ENCODE measurements at places on chromosomes 2 and 18.

- no peak for DNase-seq
Observed at GRCh38 chr2:120267348-120267747, 14.7 kb downstream of the RALB start.

GRCh38 chr2:102707796-102708695, 53.8 kb upstream of the TMEM182 start:
- no peak for DNase-seq

- no peak for DNase-seq
Observed at GRCh38 chr2:160371251-160372009, 122.2 kb downstream of the RBMS1 start.

- no peak for DNase-seq
Observed at GRCh38 chr2:24929230-24929629, 9.2 kb upstream of the ADCY3 start.

DNA sequence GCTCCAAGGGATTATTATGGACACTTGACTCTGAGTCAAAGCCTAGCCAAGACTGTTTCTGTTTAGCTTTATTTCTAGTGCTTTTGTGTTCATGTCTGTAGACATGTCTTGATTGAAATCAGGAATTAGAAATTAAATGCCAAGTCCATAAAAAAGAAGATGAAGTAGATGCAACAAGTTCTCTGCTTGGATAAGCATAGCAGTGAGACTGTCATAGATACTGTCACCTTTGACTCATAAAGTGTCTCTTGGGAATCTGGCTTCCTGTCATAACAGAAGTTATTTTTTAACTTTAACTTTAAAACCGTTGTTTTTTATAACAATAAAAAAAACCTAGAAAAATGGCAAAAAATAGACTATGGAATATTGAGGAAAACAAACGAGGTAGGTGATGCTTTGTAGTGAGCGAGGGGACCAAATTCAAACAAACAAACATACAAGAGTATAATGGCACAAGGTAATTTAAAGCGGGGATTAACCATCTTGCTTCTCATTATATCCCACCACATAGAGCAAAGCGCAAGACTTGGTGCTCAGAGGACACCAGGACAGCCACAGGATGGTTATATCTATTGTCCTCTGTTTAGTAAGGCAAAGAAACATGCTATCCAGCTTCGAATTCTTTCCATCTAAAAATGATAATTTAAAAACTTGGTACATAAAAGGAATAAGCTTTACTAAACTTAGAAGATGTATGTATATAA, 64.6 kb downstream of the CD226 start:
- no peak for DNase-seq

GRCh38 chr2:62992561-62992960, 58.1 kb upstream of the OTX1 start:
- DNase-seq, result no peak

- DNase-seq, result no peak
Observed at GRCh38 chr2:169818241-169818640, 6.5 kb downstream of the METTL5 start.

- DNase-seq, result no peak
Observed at GRCh38 chr2:178910005-178910404, 102.8 kb upstream of the TTN start.

DNA sequence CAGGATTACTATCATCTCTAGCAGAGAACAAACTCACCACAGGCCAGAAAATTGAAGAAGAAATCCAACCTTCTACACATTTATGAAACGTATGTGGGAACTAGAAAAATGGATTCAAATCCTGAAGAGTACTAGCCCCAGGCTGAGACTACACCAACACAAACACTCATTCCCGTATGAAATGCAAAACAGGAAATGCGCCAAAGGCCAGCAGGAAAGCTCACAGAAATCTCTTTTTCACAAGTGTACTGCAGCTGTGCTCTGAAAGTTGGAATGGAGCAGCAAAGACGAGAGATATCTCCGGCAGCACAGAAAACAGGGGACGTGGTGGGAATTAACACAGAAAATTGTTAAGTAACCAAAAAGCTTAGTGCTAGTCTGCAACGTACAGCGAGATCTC, 913.5 kb downstream of the TDRD15 start:
- DNase-seq, result no peak

- DNase-seq, result no peak
Observed at GRCh38 chr2:21928292-21928691, 804.5 kb downstream of the TDRD15 start.

DNA sequence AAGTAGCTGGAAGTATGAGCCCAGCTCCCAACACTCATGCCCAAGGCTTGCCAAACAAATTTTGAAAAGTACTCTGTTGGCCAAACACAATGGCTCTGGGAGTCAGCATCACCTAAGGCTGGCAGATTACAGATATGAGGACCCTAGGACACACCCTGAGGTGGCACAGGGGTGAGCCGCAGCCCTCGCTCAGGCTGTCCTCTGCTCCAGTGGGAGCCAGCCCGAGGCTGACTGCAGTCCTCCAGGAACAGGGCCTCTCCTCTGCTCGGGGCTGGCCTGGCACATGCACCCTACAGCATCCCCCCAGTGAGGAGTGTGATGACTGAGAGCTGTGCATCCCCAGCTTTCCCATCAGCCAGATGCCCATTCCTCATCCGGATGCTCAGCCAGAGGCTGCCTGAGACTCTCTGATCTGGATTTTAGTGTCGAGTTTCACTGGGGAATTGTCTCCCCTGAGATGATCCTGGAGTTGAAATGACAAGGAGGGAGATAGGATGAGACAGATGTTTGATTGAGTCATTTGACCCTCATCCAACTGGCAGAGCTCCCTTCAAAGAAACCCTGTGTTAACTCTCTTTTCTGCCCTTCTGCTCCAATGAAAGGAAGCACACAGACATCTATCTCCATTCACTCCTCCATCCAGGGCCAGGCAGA, 269.3 kb upstream of the NCKAP5 start:
- DNase-seq, result no peak

GRCh38 chr2:174035117-174035635, 70.0 kb upstream of the SP3 start:
- DNase-seq, result no peak

GRCh38 chr2:106137731-106138521, 56.2 kb downstream of the UXS1 start:
- DNase-seq, result no peak

DNA sequence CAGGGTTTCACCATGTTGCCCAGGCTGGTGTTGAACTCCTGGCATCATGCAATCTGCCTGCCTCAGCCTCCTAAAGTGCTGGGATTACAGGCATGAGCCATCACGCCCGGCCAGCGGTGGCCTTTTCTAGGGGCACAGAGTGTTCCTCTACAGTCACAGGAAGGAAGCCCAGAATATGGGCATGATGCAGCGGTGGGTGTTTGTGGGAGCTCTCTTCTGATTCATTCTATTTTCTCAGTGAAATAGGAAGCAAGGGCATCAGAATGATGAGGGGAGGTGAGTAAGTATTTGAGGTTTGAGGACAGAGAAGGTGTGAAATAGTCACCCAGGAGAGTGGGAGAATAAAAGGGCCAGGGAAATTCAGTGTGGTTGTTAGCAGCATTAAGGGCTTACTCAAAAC, 70.3 kb upstream of the PSME4 start:
- peak; percentile 47 for DNase-seq

GRCh38 chr2:66494708-66495107, 59.8 kb downstream of the MEIS1 start:
- DNase-seq, result no peak

DNA sequence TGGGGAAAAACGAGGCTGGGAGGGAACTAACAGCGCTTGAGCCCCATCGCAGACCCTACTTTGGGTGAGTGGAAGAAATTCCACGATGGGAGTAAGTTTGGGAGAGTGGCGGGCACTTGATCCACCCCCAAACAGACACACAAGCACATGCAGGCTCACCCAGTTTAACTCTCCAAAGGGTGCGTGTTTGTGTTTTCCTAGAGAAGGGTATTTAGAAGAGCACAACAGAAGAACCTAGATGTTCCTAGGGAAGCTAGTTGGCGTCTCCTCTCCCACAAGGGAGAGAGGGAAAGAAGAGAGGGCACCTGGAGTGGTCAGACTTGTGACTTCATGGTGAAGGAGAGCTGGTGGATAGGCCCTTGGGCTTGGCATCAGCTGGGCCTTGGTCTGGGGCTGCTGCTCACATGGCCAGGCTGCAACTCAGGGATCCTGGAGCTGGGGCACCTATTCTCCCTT, 3.2 kb downstream of the GATA6 start:
- DNase-seq, result no peak

- DNase-seq, result no peak
Observed at GRCh38 chr18:52343138-52343537, 3.1 kb downstream of the DCC start.

GRCh38 chr2:102499558-102499957, 26.5 kb downstream of the SLC9A4 start:
- no peak for DNase-seq

GRCh38 chr18:59576541-59577385, 120.5 kb downstream of the CCBE1 start:
- no peak for DNase-seq

GRCh38 chr2:157394928-157395327, 49.0 kb downstream of the CYTIP start:
- DNase-seq, result no peak
